ENCODE measurements at places on chromosomes 11 and 22.

DNA sequence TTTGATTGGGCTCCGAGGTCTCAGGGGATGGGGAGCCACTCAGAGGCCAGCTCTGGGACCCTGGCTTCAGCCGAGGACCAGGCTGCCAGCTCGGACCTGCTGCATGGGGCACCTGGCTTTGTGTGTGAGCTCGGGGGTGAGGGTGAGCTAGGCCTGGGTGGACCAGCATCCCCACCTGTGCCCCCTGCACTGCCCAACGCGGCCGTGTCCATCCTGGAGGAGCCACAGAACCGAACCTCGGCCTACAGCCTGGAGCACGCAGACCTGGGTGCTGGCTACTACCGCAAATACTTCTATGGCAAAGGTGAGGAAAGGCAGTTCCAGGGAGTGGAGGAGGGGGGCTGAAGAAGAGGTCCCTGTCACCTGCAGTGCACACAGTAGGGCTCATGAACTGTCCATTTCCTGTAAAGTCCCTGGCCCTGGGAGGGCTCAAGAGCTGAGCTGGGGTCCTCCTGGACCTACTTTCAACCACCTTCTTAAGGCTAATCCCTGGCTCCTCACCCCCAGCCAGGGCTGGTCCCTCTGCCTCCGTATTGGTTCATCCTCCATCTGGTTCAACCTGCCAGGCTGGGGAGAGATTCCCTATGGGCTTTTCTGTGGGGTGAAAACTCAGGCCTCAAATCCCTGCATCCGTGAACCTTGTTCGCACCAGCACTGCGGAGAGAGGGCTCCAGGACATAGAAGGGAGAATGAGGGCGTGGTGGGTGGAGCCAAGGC, 3.6 kb downstream of the SIPA1 start:
- no peak for DNase-seq

GRCh38 chr22:44085743-44086270, 61.7 kb downstream of the PARVB start:
- DNase-seq, result no peak

GRCh38 chr22:32987081-32987631, 71.0 kb downstream of the SYN3 start:
- no peak for DNase-seq

- no peak for DNase-seq
These were observed 16.5 kb downstream of the C22orf42 start for GRCh38 chr22:32142600-32142999.

DNA sequence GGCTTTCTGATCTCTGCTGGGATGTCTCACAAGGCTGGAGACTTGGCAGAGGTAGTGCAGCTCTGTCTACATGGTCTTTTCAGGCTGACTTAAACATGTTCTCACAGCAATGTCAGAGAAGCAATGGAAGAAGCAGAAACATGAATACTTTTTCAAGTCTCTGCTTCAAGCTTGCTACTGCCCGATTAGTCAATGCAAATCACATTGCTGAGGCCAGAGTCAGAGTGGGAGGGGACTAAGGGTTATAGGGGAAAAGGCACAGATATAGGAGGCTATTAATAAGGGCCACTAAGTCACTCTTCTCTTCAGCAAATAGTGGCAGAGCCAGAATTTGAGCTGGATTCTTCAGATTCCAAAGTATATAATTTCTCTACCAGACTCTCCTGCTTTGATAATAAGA, 390.5 kb downstream of the TMEM135 start:
- DNase-seq, result no peak

DNA sequence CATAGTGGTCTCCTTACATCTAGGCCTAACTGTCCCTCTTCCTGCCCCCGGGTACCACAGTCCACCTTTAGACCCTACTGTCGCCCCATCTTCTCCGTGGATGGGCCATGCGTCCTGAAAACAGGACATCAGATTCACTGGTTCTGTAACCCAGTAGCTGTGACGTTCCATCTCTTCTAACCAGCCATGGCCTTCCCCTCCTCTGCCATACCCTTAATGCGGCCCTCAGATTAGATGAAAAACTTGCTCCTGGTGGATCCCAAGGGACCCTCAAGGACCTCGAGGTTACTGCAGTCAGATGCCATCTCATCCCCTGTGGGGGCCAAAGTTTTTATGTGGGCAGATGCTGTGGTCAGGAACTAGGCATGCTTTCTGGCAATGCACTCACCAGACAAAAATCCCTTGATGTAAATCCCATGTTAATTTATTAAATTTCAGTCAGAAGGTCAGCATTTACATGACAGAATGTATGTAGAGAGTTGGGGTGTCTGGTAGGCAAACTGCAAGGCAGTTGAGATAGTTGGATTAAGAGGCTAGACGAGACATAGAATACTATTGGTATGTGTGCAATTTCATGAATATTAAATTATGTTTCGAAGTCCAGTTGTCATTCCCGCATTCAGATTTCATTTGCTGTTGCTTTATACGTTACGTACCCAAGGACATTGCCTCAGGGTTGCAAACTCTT, 64.3 kb downstream of the WNT11 start:
- DNase-seq, result no peak

DNA sequence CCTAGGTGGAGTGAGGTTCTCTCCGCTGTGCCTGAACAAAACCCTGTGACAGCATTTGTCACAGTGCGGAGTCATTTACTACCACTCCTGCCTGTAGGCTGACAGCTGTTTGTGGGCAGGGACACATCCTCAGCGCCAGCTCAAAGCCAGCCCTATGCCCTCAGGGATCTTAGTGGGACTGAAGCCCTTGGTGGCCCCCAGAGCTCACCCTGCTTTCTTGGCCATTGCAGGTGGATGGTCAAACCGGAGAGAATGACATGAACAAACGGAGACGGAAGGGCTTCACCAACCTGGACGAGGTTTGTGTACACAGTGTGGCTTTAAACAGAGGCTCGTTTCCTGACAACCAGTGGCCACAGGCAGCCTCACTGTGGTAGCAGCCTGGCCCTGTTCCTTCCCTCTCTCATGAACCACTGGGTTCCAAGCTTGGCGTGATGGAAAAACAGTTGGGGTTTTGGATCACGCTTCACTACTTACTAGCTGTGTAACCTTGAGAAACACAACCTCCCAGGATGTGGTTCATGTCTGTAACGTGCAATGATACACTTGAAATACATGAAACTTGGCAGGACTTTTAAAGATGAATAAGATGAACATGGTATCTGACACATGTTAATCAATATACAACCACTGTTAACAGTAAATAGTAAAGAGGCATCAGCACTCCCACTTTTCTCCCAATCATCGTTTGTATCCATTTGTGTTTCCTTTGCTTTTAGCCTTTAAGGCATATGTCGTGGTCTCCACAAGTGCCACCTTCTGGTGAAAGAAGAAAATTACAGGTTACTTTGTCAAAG, 125.8 kb downstream of the MICAL2 start:
- no peak for DNase-seq

GRCh38 chr11:30546334-30546733, 39.8 kb downstream of the MPPED2 start:
- no peak for DNase-seq

- DNase-seq, result no peak
These were observed 10.0 kb upstream of the TBC1D22A start for GRCh38 chr22:46752286-46752987.

DNA sequence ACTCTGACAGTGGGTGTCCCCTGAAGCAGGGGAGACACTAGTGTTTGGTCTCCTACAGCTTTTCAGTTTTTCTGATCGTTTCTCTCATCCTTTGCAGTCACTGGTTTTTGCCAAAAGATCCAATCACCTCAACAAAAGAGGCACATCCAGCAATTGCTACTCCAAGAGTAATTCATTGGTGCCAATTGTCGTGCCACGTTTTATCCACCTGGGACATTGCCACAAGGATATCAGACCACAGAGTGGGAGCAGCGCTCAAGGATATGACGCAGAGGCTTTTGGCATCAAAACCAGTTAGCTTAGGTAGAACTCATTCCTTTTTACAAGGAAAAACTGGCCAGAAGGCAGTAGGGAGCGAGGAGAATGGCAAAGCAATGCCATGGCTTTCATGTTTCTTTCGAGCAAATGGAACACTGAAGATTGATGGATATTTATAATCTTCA, 40.9 kb upstream of the BLID start:
- DNase-seq, result no peak

DNA sequence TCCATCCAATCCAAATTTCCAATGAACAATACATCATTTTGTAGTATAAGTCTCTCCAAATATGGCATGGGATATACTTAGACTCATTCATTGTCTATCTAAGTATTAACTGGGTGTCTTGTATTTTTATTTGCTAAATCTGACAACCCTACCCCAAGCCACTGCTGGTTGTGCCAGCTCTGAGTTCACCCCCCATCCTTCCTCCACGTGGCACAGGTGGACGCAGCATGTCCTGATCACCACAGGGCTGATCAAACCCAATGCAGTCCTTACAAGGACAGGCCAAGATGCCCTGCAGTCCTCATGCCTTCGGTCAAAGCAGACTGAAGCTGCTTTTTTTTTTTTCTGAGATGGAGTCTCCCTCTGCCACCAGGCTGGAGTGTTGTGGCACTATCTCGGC, 62.8 kb downstream of the SYN3 start:
- no peak for DNase-seq

DNA sequence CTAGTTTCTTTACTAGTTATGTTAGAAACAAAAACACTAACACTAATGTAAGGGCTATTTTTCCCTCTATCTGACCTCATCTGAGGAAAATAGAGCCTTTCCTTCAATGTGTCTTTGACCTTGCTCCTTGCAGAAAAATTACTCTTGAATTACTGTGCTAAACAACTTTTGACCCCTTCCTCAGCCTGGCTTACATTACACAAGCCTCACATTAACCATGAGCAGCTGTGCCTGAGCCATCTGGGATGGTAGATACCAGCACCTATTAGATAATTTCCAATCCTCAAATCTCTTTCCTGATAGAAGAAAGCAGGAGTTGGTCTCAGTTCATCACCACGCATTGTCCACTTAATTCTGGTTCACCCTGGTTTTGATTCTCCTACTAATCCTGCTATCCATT, 134.4 kb upstream of the NCAM1 start:
- DNase-seq, result no peak

GRCh38 chr11:12768726-12769673, 94.8 kb downstream of the TEAD1 start:
- DNase-seq, result no peak

DNA sequence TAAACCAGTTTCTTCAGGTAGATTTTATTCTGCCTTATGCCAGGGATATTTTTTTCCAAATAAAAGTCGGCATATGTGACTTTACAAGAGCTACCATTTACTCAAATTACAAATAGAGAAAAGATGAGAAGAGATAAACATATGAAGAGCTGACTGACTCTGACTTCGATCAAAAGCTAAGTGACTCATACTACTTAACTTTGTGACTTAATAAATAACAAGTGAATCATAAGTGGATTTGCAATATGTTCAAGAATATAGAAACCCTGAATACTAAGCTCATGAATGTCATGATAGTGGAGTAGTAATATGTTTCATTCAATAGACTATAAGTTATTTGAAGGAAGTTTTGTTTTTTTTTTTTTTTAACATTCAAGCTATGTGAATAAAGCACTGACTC, 130.5 kb upstream of the ANO3 start:
- DNase-seq, result no peak

GRCh38 chr11:37595845-37596244, 997.8 kb upstream of the RAG2 start:
- no peak for DNase-seq

DNA sequence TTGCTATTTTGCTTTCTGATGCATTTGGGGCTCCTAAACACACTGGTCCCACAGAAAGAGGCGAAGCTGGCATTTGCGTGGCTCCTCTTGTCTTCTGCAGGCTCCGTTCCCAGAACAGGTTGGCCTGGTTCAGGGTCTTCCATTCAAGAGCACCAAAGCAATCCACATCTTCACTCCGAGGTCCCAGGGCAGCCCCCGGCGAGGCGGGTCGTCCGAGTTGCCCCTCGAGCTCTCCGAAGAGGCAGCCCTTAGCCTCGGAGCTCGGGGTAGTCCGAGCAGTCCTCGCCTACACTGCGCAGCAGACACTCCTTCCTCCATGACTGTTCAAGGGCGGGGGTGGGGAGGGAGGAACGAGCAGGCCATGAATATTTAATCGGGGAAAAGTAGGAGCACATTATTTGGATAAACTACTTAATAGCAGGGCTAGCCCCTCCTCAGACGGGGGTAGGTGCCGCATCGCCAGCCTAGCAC, 321.3 kb downstream of the BLID start:
- no peak for DNase-seq

DNA sequence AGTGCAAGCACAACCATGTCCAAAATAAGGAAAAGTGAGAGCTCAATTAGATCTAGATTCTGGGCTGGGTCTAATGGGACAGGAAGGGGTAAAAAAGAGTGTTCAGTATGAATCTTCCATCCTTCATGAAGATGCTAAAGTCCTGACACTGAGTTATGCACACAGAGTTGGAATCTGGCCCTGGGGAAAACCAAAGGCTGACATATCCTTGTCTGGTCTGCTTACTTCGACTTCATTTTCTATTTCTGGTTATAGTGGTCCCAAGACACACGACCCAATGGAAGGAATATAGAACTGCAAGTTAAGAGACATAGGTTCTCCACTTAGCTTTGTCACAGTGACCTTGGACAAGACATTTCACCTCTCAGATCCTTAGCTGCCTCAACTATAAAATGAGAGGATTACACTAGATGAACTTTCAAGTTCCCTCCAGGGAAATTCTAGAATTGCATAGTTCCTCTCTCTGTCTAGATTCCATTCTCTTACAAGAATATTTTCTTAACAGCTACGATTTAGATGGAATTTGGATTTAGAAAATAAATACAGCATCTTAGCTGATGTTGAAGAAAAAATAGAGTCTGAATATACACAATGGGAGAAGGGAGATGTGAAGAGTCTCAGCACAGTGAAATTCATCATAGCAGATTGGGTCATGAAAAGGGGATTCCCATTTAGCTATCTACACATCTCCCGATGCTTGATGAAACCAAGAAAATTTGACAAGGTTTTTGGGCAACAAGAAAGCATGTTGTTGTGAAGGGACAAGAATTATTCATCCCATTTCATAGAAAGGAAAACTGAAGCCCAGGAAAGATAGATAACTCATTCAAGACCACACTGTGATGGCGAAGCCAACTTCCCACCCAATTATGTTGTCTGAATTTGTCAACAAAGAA, 3.3 kb downstream of the BLID start:
- no peak for DNase-seq

DNA sequence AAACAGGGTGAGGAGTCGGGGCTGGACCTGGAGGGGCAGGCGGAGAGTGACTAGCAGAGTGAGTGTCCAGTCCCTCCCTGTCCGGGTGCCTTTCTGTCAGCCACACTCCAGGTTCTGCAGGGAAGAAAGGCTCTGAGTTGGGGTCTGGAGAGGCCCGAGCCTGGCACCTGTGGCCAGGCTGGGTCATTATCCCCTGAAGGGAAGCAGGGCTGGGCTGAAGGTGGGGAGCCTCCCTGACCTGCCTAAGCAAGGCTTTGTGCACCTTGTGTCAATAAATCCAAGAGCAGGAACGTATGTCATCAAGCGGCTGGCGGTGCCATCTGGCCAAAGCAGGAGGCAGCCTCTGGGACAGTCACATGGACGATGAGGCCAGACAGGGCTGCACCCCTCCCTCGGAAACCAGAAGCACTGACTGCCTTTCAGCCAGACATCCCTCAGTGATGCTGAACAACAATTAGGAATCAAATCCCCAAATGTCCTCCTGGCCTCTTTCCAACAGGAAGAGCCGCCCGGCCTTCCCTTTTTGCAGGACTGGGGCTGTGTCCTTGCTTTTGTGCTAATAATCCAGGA, 73.9 kb upstream of the FGF3 start:
- no peak for DNase-seq
